ENCODE measurements at places on chromosomes 4 and X.

DNA sequence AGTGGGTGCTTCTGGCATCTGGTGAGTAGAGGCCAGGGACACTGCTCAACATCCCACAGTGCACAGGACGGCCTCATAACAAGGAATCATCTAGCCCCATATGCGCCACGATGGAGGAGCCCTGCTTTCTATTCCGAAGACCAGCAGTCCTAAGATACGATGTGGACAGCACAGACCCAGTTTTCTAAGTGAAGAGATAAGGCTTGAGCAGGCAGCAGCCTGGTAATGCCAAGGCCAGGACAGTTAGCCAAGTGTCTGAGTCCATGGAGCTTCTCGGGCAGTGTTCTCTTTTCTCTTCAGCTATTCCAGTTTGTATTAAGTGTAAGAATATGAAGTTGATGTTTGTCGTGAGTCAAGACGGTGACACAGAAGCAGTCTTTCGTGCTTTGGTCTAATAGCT is 112.7 kb downstream of the TBL1X start:
- no peak for DNase-seq

- DNase-seq: peak; percentile 31
Observed at GRCh38 chr4:125283707-125284279, 31.0 kb upstream of the FAT4 start.

DNA sequence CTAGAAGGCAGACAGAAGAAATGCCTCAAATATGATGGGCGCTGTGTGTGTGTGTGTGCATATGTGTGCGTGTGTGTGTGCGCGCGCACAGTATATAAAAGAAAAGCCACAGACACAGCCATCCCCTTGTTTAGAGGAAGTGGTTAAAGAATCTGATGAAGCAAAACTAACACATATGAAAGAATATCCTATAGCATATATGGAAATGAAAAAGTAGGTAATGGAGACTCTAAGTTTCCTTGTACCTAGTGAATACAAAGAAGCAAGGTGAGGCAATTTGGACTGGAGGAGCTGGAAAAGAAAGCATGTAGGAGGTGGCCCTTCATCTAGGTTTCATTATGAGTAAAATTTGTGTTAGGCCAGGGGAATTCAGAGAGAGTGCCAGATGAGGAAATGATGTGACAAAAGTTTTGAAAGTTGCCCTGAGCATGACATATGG is 58.6 kb upstream of the MCF2 start:
- no peak for DNase-seq

DNA sequence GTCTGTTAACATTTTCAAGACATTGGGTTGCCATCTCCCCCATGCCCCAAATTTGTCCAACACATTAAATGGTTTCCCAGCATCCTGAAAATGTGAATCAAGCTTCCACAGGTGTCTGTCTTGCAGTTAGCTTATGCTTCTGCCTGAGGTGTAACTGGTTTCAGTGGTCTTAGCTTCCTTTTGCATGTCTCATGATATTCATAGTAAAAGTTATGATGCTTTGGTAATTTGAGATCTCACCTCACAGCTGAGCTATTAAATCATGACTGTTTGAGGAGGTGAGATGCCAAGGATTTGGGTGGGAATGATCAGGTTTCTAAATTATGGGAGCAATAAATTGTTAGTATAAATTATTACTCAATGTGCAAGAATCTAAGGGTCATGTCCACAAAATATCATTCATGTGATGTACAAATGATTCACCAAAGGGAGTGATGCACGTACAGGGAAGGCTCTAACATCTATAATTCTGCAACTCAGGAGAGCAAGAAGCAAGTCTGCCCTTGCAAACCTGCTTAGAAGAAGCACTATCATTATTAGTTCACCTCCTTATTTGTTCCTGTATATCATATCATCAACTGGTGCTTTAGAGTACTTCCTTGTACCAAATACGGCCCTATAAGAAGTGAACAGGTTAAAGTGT is 17.1 kb upstream of the RAI2 start:
- DNase-seq: no peak

- no peak for DNase-seq
Observed at GRCh38 chr4:152534541-152535359, 1.1 kb downstream of the FBXW7 start.
